ENCODE measurements at places on chromosomes 5 and 9. TPM values are rescaled to one million over a fixed set of nuclear protein-coding genes. Genes with fewer than 3 reads are reported as not detected.

Gene PCDHGA4
- 8.5 TPM for total RNA-seq

DNA sequence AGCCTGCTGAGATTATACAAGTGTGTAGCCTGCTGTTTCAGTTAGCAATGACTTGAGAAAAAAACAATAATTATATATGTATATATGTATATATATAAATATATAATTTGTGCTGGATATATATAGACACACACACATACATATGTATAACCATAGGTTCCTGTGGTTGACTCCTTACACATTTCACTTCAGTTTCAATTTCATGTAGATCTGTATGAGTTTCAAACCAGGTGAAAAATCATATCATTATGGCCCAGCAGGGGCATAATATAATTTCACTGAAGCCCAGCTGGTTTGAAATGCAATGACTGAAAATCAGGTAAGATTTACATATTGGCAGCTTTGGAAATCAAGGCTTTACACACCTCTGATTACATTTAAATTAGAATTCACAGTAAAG is 690.4 kb upstream of the CDH18 start:
- DNase-seq, result no peak

Gene NR5A1
- total RNA-seq, result not detected

Gene CCL27
- total RNA-seq, result not detected

Gene SHOC1
- total RNA-seq, result not detected

Gene MYMK
- total RNA-seq, result not detected

DNA sequence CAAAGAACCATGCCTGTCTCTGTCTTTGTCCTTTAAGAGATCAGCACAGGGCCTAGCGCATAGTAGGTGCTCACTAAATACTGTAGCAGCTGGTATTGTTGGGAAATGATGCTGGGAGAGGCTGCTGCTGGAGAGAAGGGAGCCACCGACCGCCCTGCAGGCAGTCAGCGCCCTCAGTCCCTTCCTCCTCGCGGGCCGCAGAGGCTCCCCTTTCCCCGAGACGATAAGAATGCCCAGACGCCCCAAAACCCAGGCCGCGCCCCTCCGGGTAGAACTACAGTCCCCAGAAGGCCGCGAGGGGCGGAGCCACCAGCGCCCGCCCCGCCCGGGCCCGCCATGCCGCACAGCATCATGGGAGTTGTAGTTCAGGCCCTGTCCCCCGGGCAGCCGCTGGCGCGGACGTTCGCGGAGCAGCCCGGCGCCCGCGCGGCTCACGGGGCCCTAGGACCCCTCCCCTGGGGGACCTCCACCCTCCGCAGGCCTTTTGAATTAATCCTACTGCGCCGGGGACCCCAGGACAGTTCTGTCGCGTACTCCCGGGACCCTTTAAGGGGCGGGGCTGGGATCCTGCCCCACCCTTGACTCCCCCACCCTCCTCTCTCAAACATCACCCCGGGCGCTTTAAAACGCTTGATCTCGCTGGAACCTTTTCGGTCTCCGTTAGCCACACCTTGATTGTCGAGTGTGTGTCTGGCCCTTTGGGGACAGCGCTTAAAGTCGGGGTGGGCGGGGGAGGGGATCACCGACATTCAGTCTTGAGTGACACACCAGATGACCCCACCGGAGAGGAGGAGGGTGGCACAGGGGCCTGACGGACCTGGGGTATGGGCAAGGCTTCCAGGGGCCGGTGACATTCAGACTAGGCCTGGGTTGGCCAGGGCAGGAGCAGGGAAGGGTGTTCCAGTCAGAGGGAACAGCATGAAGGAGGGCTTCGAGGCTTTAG is 24.8 kb upstream of the IER5L start:
- peak; percentile 92 for DNase-seq

Gene BHMT2
- 3.9 TPM for total RNA-seq

Gene NMUR2
- total RNA-seq, result 0.79 TPM

GRCh38 chr9:14311956-14312685 is 1.8 kb downstream of the NFIB start:
- DNase-seq, result no peak

DNA sequence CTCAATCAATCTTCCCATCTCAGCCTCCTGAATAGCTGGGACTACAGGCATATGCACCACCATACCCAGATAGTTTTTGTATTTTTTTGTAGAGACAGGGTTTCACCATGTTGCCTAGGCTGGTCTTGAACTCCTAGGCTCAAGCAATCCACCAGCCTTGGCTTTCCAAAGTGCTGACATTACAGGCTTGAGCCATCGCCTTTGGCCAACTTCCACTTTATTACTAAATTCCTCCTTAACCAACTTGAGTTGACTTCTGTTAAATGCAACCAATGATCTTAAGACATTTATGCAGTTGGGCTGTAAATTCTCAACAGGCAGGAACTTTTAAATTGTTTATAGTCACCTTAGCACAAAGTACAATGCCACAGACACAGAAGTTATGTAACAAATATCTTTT is 2.8 kb downstream of the LARS1 start:
- no peak for DNase-seq

DNA sequence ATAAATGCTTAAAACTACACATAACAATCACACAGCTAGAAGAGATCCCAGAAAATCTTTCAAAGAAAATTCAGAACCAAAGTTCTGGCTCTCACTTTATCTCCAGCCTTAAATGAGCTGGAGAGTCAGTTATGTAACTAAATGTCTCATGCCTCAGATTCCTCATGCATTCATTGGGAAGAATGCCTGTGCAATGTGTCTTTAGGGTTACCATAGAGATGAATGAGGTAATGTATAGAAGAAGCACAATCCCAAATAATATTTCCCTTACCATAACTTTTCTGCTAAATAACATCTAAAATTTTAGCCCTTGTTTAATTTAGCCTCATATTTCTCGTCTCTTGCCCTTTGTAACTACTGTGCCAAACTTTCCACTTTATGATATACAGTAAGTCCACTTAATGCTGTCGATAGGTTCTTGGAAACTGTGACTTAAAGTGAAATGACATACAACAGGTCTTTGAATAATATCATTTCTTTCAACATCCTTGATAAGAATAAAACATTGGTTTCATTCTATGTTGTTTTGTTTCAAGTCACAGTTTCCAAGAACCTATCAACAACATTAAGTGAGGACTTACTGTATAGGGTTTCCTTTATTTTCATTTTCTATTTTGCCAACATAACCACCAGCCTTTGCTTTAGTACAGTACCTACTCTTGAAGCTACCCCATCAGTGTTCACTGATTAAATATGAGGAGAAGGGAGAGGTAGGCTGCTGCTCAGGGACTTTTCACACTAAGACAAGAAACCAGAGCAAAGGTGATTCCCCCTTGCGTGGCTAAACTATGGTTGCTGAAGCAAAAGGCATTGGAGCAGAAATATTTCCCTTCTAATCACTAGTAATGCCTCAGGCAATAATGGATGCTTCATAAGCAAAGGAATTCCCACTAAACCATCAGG is 295.7 kb upstream of the PTGER4 start:
- DNase-seq, result no peak

Gene ARHGEF37
- total RNA-seq, result 14.6 TPM

DNA sequence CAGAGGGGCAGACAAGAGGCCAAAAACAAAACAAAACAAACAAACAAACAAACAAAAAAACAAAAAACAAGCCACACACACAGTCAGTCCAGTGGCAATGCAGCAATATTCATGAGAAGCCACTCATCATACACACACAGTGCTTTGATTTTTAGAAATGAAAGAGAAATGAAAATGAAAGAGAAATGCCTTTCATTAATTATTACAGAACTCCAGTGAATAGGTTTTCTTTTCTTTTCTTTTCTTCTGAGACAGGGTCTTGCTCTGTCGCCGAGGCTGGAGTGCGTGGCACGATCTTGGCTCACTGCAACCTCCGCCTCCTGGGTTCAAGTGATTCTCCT is 36.9 kb downstream of the SPRY4 start:
- DNase-seq, result no peak

Gene SLC6A19
- total RNA-seq, result not detected

All from dorsolateral prefrontal cortex (tissue), 122 donors.